ENCODE measurements at places on chromosomes 6 and 20.

DNA sequence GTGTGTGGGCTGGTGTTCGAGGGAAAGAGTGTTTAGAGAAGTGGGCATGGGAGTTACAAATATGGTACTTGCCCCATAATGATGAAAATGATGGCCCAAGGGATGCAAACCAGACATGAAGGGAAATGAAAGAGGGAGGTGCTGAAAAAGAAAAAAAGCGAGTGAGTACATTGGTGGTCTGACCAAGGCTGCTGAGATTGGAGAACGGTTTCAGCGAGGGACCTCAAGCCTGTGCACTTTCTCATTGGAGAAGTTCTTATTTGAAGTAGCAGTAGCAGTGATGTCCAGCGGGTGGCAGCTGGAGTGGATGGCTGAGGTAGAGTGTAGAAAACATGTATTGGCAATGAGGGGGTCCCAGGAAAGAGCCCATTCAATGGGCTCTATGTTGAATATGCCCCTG lies 54.8 kb downstream of the TNFAIP3 start:
- no peak for DNase-seq

- no peak for DNase-seq
These were observed 8.4 kb downstream of the FOXS1 start for GRCh38 chr20:31836853-31837608.

DNA sequence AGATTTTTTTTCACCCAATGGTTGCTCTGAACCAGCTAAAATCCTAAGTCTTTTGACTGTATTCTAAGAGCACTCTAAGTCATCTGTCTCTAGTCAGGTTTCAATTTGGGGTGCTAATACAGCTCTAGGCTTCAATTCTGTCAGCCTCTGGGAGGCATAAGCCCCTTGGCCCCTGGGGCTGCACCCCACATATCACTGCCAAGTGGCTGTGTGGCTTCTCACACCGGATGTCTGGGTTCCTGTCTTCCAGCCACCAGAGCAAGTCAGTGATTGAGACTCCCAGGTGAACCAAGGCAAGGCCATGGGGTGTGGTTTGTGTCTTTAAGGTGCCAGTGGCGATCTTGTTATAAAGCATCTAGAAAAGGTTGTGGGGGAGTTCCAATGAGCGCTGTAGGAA lies 136.5 kb downstream of the TMEM242 start:
- no peak for DNase-seq

- DNase-seq, result no peak
These were observed 887 bp downstream of the CLPS start for GRCh38 chr6:35796236-35796635.
